ENCODE measurements at places on chromosomes 3 and 15.

- DNase-seq = no peak
Measured at GRCh38 chr15:65361708-65362459, 15.9 kb downstream of the IGDCC3 start.

GRCh38 chr15:63221346-63221745 lies 31.9 kb downstream of the RAB8B start:
- no peak for DNase-seq

DNA sequence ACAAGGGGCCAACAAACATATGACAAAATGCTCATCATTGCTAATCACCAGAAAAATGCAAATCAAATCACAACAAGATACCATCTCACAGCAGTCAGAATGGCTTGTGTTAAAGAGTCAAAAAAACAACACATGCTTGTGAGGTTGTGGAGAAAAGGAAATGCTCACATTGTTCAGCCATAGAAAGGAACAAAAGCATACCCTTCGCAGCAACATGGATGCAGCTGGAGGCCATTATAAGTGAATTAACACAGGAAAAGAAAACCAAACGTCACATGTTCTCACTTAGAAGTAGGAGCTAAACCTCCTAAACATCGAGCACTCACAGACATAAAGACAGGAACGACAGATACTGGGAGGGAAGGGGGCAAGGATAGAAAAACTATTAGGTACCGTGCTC lies 678.4 kb upstream of the GRM7 start:
- DNase-seq = no peak

- DNase-seq = no peak
Measured at GRCh38 chr15:51049081-51049480, 45.6 kb downstream of the TNFAIP8L3 start.

GRCh38 chr3:116356056-116356455 lies 89.2 kb downstream of the LSAMP start:
- DNase-seq = no peak

DNA sequence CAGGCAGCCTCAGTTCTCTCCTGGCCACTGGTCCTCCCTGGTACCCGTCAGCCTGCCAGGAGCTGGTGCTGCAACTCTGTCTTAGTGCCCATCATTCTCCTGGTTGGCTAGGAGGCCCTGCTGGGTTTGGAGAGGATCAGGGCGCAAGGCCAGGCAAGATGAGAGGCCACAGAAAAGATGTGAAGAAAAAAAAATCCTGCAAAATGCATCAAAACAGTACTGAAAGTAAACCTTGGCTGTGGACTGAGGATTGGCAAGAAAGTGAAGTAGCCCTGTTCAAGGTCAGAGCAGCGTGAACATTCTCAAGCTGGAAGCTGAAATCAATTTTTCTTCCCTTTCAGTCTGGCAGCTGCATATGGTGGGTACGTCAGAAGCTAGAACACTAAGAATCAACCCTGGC lies 74.2 kb downstream of the GTF2E1 start:
- no peak for DNase-seq

DNA sequence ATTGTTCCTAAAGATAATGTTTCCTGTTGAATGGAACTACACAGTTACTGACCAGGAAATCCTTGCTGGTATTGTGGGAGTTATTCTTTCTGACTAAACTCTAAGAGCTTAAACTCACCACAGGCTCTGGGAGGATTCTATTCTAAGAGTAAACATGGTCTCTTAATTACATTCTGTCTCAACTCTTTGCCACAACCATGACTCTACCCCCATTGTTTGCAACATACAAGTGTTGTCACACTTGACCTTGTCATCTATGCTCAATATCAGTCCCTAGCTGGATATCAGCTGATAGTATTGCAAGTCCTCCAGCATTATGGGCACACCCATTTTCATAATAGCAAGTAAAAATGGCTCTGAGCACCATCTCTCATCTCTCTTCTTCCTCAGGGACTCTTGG lies 29.6 kb upstream of the SECISBP2L start:
- no peak for DNase-seq

DNA sequence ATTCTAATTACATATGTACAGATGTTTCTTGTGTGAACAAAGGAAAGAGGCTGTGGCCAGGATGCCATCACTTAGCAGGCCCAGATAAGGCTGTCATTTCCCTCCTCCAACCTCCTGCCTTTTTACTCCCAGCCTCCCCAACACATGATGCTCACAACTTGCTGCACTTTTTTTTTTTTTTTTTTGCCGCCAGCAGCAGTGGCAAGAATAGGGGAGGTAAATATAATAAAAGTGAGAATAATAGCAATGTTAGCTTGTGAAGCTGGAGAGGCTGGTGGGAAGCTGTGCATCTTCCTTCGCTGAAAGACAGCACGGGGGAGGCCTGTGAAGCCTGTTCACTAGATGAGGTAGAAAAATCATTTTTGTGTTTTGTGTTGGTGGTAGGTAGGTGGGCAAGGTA lies 42.5 kb upstream of the MYO5C start:
- DNase-seq = no peak

GRCh38 chr3:129746629-129747028 lies 140.2 kb upstream of the PLXND1 start:
- DNase-seq = no peak

GRCh38 chr3:127791221-127791913 lies 30.9 kb downstream of the MGLL start:
- no peak for DNase-seq

- DNase-seq = no peak
Measured at GRCh38 chr3:18681818-18682345, 256.7 kb upstream of the SATB1 start.

DNA sequence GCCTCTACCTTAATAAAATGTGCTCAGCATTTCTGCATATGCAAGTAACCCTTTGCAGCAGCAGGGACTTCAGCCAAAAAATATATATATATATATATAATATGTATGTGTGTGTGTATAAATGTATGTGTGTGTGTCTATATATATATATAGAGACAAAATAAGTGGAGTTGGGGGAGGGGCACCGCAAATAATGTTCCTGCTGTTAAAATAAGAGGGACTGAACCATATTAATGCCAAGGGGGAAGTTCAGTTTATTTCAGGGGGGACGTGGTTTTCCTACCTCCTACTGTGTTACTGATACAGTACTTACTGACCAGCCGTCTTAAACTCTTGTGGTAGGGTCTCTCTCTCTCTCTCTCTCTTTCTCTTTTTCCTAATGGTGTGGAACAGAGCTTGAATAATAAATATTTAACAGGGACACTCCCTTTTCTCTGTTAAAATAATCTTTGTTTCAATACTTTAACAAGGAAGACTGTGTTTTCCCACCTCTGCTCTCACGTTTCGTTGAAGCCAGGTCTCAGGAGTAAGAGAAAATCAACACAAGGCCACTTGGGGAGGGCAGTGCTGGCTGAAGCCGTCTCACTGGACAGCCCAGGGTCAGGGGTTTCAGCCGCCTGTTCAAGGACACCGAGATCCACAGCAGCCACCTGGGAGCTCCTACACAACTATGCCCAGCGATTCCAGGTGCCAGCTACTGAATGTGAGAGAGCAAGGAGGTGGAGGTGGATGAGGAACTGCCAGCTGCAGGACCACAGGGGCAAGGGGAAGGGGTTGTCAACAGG lies 42.8 kb upstream of the ADAMTSL3 start:
- DNase-seq = no peak

DNA sequence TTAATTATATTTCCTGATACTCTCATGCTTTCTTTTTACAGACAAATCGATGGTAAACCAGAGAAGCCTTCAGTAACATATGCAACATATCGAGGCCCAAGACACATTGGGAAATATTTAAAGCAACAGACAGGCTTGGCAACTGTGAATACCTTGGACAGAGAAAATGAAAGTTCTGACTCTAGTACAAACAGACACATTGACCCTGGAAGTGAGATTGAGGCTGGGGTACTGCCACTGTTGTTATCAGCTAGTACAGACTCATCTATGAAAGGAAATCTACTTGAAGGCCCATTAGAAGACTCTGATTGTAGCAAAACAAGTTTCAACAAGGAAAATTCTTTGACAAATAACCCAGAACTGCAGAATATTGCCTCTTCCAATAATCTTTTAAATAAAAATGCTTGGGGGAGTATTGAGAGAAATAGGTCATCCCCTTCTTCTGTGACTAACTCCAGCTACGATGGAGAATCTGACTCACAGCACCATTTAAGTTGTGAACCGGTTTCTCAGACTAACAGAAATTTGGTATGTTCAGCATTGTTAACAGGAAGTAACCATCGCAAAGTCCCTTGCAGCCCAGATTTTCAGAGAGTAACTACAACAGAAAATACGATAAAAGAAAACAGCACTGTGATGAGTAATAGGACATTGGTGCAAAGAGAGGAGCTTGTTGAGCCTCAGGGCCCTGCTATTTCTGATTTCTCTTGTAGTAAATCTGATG lies 50.2 kb downstream of the CRYBG3 start:
- no peak for DNase-seq

GRCh38 chr3:177731644-177732268 lies 534.5 kb upstream of the TBL1XR1 start:
- DNase-seq = no peak

DNA sequence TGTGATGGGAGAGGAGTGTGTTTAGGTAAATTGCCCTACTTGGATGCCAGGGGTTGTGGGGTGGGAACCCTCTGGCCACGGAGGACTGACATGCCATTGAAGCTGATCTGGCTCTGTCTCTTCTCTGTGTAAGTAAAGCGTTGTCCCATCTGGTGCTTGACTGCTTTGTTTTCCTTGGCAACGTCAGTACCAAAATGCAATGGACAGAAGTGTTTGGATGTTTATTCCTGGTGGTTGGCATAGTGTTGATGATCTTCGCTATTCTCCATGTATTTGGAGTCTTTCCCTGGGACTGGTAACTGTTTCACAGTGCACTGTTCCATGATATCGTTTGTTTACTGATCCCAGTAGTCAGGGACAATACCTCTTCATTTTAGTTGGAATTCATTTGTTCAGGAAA lies 130.5 kb upstream of the MCTP2 start:
- no peak for DNase-seq

GRCh38 chr3:14210843-14211594 lies 32.4 kb downstream of the LSM3 start:
- no peak for DNase-seq

GRCh38 chr15:57285386-57285785 lies 90.9 kb upstream of the CGNL1 start:
- no peak for DNase-seq

DNA sequence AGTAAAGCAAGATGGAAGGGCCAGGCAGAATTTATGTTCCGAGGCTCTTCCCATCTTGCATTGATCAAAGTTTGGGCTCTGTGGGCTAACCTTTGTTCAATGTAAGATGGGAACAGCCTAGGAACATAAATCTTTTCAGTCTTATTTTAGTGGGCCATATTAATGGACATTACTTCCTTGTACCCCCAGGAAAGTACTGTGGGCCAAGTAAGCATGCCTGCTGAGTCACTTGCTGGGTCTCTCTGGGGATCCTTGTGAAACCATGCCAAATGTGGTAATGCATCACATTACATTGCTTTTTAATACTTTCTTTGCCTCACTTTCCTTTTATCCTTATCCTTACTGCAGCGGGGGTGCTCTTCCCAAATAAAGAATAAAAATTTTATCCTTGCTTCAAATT lies 349.5 kb upstream of the POU1F1 start:
- no peak for DNase-seq

DNA sequence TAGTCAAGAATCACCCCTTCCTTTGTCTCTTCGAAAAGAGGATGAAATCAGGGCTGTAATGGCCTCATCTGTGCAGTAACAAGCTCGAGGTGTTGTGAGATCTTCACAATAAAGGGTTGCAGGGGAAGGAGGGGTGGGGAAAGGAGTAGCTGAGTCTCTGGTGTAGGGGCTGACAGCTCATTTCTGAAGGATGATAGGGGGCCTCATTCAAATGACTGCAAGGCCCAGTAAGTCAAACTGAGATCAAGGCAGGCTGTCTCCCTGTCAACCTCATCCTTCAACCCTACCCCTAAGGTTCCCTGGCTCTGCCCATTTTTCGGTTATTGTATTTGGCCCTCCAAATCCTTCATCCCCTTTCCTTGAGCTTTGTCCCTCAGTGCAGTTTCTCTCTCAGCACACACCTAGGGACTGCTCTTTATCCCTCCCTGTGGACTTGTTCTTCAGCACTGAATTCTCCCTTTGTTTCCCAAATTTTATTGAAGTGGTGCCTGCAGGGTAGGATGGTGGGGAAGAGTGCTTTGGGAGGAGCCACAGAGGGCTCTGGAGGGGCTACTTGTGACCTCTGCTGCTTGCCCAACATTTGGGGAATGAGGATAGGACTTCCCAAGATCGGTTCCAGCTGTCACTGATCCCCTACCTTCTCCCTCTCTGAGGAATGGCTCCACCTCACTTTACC lies 38.1 kb downstream of the ZNF589 start:
- no peak for DNase-seq

- DNase-seq = no peak
Measured at GRCh38 chr3:88343264-88343663, 193.5 kb downstream of the C3orf38 start.

- DNase-seq = no peak
Measured at GRCh38 chr3:160804762-160805161, 48.7 kb downstream of the PPM1L start.

DNA sequence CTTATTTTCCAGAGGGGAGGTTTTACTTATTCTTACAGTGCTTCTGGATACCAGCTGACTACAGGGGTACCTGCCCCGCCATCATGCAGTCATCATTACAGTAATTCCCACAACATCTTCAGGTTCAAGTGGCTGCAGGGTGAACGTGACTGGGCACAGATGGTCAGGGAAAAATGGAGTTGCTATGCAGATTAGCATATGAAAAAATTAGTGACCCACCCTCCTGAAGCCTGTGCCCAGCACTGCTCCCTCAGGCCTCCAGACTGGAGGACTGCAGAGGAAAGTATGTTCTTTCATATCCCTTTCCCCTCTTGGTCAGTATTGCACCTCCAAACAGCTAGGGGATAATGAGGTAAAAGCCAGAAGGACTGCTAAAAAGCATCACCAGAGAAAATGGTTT lies 937.9 kb downstream of the TUSC7 start:
- DNase-seq = no peak

DNA sequence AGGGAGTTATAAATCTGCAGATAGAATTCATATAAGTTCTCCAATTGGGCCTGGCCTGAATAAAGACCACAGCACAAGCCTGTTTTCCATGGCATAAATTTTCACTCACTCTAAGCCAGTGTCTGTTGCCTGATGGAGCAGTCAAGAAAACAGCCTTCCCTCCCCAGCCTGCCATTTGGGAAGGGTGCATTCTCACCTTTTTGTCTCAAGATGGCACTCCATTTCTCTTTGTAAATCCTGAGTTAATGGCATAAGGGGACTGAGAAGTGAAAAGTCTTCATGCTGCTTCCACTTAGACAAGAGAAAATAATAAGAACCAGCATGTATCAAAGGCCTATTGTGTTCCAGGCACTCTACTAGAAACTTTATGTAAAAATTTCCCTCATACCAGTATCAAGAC lies 115.6 kb upstream of the MANF start:
- DNase-seq = no peak

GRCh38 chr15:79195802-79196201 lies 86.7 kb upstream of the ANKRD34C start:
- DNase-seq = no peak

All from cortex of kidney (tissue), 1 donor.